ENCODE measurements at places on chromosomes 4 and X.

DNA sequence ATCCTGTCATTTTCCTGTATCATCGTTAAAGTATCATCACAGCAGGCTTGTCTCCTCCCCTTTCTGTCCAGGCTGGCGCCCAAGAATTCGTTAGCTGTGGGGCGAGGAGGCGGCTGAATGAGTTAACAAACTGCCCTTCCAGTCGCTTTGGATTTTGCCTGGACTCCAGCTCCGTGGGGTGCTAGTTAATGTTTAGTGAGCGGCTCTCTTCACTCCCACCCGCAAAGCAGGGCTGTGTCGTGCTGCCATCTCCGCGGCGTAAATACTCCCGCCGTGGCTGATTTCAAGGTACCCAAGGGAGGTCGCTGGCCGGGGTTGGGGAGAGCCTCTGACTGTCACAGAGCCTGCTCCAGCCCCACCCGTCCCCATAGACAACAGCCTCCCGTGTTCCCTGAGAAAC is 44.9 kb upstream of the SPRY1 start:
- DNase-seq = no peak

- DNase-seq = no peak
Measured at GRCh38 chr4:99436976-99437722, 2.0 kb upstream of the ADH7 start.

- no peak for DNase-seq
Measured at GRCh38 chr4:9808077-9808476, 26.6 kb downstream of the DRD5 start.

DNA sequence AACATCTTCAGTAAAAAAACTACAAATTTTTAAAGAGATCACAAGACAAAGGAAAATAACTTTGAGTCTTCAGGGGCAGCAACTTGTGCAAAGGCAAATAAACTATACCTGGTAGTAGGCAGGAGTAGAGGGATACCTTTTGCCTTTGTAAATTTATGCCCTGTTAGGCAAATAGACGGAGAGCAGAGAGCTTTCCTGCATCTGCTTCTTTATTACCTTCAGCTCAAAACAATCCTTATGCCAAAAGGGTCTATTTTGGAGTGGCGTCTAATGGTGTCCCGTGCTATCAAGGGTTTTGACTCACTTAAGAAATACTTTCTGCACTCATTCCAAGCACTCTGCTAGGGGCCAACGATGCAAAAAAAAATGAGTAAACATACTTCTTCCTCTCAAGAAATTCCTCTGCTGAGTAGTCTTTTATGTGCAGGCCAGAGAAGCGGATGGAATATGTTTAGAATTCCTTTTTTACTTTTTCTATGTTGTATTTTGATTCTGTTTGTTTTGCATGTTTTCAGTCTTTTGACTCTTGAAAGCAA is 131.9 kb downstream of the ANXA5 start:
- DNase-seq = no peak

GRCh38 chrX:110741213-110741796 is 54.3 kb downstream of the CHRDL1 start:
- DNase-seq = no peak

GRCh38 chrX:1134976-1135375 is 77.5 kb downstream of the CRLF2 start:
- no peak for DNase-seq

DNA sequence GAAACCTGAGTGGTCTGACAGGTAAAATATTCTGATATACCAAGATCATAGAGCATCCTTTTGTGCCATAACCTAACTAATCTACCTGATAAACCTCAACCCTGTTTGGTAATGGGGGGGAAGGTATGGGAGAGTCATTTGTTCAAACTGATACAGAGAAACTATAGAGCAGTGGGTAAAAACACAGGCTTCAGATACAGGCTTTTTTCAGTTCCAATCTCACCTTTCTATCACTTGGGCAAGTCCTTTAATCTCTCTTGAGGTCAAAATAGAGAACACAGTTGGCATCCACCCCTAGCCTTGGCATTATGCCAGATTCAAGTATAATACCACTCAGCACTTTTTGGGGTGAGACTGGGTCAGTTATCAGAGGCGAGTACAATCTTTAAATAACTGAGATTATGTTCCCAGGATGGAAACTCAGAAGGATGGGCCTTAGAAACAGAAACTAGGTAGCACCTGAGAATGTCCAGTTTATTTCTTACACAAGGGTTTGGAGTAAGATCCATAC is 880 bp upstream of the ETDC start:
- DNase-seq = no peak

GRCh38 chr4:139144161-139144859 is 32.7 kb downstream of the ELF2 start:
- no peak for DNase-seq

- DNase-seq = no peak
Measured at GRCh38 chrX:91137883-91138282, 296.8 kb upstream of the PABPC5 start.

GRCh38 chr4:41315862-41316261 is 59.1 kb downstream of the UCHL1 start:
- DNase-seq = no peak

DNA sequence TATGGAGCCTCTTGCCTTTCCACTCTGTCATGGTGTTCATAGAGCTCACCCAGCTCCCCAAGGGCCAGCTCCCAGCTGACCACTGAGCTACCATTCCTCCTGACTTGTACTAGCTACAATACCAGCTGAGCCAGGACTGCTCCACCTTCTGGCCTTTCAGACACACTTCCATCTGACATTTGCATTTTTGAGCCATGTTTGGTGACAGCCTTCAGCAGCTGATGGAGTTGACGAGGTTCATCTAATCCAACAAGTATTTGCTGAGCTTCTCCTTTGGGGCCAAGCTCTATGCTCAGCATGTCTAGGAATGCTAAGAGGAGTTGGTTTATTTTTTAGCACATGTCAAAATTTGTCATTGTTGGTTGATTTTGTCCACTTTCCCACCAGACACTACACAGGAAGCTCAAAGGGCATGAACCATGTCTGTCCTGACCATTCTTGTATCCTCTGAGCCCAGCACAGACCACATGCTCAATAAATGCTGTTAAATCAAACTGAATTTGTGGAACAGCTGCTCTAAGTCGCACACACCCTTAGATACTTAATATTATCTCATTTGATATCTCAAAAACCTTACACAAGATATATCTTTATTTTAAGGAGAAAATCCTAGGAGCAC is 142.6 kb upstream of the PPARGC1A start:
- no peak for DNase-seq

DNA sequence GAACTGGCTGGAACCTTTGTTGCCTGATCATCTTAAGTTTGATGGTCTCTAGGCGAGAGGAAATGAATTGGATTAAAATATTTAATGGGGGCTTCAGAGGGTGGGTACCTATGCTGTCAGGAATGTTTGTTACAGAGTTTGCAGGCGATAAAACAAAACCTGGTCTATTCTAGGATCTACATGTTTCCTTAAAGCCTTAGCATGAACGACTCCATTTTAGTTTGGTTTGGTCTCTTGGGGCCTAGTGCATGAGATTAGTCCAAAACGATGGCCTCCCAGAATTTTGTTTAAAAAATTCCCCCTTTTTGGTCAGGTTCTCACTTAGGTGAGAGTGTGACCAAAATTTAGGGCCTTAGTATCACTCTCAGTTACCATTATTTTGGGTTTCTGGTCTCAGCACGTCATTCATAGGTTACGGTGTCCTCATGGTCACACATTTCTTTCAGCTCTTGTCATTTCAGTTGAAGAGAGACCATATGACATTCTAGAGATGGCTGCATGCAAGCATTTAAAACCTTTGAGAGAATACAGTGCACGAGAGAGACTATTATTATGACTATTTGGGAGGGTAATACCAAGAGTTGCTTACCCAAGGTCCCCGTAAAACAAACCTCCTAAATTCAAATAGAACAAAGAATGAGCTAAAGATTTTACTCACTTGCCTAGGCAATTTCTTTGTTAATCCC is 13.8 kb downstream of the MOB1B start:
- no peak for DNase-seq

GRCh38 chr4:101649790-101650515 is 140.6 kb upstream of the BANK1 start:
- no peak for DNase-seq

DNA sequence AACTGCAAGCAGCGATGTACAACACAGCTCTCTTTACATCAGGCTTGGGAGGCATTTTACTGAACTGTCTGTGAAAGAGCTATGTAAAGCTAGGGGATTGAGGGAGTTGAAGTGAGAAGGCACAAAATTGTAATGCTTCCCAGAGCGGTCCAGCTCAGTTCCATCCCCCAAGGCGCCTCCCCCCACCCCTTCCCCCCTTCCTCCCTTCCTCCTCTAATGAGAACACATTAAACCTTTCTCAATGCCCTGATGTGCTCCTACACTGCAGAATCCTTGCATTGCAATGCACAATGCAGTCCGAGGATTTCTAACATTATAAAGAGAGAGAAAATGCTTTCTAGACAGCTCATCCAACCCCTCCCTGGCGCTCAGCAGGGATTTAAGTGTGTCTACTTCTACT is 73.9 kb downstream of the CXXC4 start:
- DNase-seq = no peak

GRCh38 chrX:153620576-153620975 is 21.6 kb upstream of the CCNQ start:
- DNase-seq = no peak

DNA sequence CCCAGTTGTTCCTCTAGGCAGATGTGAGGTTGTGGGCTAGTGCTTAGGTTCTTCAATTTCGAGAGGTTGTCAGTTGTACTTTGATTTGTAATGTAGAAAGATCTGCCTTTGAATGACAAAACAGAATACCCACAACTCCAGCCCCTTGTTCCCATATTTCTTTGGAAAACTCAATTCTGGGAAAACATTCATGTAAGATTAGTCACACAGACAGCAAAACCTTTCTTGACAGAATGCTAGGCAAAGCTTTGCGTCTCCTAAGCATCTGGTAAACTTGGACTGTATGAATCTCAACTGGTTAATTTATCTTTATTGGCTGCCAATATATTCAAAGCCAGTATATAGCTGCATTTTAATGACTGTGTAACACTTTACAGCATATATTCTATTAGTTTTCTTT is 34.9 kb downstream of the NOCT start:
- no peak for DNase-seq

- DNase-seq = no peak
Measured at GRCh38 chrX:42615161-42615563, 162.8 kb downstream of the PPP1R2C start.

GRCh38 chrX:13275031-13275430 is 44.8 kb downstream of the ATXN3L start:
- no peak for DNase-seq

DNA sequence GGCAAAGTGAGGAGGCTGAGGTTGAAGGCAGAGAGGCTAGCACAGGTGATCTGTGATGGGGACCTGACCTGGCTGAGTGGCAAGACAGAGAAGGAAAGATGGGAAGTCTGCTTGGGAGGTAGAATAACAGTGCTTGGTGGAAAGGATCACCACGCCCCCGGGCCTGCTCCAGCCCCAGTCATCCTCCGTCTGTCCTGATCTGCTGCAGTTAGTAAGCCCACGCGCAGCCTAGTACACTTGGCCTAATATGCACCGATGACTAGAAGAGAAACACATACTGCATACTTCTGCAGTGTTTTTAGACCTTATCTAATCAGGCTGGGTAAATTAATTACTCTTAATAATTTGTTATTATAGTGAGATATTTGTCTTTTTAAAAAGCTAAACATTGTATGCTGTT is 103.7 kb upstream of the KLF3 start:
- DNase-seq = no peak

DNA sequence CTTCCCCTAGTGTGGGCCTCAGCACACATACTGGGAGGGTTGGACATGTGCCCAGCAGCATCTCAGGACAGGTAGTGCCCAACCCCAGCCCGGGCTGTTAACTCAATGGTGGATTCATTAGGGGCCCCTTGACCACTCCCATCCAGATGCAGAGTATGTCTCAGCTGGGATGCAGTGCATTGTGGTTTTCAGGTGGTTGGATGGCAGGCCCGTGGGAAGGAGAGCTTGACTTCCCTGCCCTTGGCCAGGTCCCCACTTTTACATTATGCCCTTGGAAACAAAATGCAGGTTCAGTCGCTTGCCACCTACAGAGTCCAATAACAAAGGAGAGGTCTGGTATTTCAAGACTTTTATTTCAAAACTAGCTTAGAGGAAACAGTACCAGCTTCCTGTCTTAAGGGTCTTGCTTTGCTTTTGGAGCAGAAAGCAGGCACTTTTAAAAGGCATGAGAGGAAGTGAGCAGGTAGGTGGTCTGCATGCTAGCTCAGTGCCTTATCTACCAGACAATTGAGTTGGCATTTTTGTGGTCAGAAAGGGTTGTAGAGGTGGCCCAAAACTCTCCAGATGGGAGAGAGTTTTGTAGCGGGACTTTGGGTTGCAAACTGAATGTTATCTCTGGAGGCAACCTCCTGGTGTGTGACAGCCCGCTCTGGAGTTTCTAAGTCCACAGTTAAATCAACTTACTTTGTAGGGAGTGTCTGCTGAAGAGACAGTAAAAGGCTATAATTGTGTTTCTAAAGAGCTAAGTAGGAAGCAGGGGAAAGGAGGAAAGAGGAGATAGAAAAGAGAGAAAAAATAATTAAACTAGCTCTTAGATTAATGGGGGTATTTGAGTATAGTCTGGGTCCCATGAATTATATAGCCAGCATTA is 171.0 kb downstream of the GALNTL6 start:
- DNase-seq = no peak

GRCh38 chr4:69823481-69824186 is 36.3 kb downstream of the SULT1E1 start:
- DNase-seq = no peak

DNA sequence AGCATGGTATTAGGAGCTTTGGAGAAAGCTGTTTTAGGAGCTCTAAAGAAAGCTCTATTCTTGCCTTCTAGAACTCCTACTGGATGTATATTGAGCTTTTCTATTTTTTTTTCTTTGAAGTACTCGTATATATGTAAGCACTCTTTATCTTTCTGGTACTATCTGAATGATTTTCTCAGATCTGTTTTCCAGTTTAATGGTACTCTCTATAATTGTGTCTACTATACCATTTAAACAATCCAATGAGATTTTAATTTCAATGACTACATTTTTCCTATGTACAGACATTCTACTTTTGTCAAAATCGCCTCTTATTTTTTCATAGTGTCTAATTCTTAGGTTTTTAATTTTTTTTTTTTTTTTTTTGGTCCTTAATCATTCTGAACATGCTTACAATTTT is 328.1 kb downstream of the DCTD start:
- no peak for DNase-seq

DNA sequence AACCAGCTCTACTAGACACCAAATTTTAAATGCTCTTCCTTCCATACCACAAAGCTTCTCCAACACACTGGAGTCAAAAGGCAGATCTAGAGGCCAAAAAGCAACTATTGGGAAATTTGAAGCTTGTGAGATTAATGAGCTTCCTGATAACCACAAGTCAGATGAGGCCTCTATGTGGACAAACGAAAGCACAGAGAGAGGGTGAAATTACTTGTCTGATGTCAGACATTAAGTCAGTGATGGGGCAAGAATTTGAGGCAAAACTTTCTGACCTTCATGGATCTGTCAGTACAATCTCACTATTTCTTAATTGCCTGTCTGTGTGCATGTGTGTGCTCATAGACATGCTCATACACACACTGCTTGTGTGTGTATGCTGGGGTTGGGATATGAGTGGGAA is 103.6 kb downstream of the GUCY2F start:
- no peak for DNase-seq

GRCh38 chr4:44872246-44872645 is 145.9 kb upstream of the GNPDA2 start:
- no peak for DNase-seq

GRCh38 chr4:61517144-61517543 is 317.0 kb downstream of the ADGRL3 start:
- DNase-seq = peak; percentile 59

GRCh38 chr4:70754470-70754869 is 32.7 kb downstream of the RUFY3 start:
- no peak for DNase-seq

- DNase-seq = no peak
Measured at GRCh38 chr4:187393531-187394344, 601.8 kb upstream of the ZFP42 start.

Measured in endothelial cell (in vitro differentiated cells).